ENCODE measurements at places on chromosomes 2 and 18.

- no peak for DNase-seq
These were observed 289.6 kb downstream of the PTPRM start for GRCh38 chr18:7856733-7857132.

DNA sequence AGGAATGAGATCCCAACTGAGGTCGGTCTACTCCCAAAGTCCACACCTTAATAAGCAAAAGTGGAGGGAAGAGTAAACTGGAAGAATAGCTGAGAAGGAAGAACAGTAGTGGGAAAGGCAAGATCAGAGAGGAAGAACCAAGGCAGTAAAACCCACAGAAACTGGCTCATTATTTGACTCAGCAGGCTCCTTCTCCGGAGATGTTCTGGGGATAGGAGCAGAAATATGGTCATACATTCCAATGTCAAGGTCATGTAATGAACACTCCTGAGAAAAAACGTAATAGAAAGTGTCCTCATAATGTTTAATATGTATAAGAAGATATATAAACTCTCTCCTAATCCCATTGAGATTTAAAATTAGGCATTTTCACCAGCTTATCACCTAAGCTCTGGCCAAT is 39.5 kb downstream of the STK39 start:
- DNase-seq = no peak

- no peak for DNase-seq
These were observed 34.9 kb upstream of the SH3RF3 start for GRCh38 chr2:109094144-109094543.

DNA sequence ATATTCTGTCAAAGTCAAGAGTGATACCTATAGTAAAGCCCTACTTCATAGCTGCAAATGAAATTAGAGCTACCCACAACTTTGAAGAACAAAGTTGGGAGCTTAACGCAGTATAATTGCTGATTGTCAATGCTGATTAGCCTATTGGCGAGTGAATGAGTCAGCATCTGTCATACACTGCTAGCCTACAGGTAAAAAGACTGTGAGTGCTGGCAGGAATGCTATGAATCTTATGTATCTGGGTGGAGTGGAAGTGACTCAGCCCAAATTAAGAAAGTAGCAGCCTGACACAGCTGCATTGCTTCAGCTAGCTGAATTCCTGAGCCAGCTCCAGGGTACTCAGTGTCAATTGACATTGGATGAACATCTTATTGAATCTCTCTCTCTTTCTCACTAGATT is 179.4 kb upstream of the DCC start:
- DNase-seq = no peak

- no peak for DNase-seq
These were observed 22.8 kb upstream of the EXOC6B start for GRCh38 chr2:72848436-72849137.

DNA sequence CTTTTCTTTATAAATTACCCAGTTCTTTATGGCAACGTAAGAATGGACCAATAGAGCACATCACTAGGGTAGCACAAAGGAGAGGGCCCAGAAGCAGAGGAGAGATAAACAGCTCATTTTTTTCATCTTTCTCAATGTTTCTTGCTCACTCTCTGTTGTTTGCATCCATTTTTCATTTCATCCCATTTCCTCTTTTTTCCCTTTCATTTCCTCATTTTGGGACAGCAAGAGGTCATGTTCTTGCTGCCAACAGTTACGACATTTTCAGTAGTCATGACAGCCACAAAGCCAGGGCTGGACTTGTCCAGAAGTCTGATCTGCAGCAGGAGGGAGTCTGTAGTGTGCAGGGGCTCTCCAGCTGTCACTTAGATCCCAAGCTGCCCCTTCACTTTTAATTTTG is 52.7 kb upstream of the CYP1B1 start:
- no peak for DNase-seq

DNA sequence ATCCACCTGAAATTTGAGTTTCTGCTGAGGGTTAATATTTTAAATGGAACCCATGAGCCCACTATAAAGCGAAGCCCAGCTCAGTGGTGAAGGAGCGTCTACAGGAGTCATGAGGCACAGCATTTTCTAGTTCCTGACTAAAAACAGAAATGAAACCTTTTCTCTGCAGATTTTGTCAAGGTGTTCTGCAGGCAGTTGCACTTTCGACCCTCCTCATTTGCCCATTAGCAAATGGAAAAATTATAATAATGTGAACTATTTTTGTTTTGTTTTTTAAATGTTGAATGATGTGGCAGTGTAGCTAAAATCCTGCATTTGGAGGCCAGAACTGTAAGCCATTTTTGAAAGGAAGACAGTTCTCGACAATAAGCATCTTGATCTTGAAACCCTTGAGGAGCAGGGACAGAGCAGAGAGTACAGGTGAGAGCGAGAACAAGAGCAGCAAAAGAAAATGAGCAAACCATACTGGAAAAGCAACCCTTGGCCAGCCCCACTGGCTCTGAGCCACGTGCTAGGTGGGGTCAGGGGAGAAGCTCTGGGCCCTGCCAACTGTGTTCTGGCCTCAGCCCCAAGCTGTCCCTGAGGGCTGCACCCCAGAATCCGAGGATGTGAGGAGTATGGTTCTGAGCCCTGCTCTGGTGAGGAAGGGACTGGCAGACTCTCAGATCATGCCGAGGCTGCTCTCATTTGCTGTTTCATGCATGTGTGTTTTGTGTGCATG is 26.4 kb upstream of the COPS8 start:
- no peak for DNase-seq

- no peak for DNase-seq
These were observed 50.4 kb upstream of the MCM6 start for GRCh38 chr2:135926605-135927004.

DNA sequence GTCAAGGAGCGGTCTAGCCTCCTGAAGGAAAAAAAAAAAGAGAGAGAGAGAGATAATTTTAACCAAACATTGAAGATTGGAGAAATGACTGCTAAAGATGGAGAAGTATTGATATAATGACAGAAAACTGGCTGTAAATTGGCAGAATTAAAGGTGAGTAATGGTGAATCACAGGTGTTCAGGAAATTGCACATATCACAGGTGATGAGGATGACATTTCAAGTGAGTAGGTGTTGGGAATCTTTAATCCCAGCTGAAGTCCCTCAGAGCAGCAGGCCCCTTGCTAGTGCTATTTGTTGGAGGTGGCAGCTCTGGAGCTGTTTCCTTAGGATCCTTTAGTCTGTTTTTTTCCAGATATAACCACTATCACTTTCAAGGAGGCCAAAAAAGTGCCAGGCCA is 678.4 kb upstream of the VRK2 start:
- DNase-seq = no peak

DNA sequence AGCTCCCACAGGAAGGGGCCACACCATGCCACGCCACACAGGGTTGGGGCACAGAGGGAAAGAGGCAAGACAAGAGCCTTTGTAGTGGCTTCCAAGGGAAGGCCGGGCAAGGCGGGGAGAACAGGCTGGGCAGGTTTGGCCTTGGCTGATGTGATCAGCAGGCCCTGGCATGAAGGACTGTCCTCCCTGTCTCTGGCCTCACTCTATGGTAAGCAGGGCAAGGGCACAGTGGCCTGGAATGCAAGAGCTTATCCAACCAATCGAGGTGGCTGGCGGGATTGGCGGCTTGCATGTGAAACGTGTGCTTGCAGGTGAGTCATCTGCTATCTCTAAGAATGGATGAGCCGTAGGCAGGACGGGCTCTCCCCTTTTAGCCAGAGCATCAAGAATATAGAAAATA is 6.4 kb upstream of the ATP9B start:
- DNase-seq = no peak

DNA sequence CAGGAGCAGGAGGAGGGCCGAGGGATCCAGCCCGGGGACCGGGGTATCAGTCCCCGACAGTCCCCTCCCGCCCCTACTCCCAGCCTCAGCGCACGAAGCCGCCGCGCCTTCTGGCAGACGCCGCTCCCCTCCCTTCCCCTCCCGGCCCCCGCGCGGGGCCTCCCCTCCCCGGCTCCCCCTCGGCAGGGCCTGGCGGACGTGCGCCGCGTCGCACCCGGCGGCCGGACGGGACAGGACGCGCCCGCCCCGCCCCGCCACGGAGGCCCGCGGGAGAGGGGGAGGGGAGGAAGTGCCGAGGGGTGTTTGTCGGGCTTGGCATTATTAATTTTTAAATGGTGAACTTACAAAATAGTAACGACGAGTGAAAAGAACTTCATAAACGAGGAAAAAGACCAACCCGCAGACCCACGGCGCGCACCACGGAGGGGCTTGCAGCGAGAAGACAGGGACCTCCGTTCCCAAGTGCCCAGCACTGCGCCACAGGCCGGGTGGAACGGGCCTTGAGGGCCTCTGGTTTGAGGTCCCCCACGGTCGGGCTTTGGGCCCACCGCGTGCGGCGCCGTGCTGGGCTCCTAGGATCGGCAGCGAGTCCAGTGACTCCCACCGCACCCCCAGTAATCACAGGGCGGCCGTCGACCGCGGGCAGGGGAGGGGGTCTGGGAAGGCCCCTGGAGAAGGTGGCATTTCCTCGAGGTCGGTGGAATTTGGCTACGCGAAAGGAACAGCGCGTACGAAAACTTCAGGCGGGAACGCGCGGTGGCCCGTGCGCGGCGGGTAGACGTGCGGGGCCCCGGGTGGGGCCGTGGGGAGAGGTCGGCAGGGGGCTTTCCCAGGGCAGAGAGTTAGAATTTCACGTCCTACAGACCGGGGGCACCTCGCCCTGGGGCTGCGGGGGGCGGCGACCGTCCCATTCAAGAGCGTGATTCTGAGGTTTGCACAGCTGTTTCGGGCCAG is 954 bp upstream of the CTDSP1 start:
- DNase-seq = no peak

- DNase-seq = no peak
These were observed 1135.6 kb upstream of the FAM98A start for GRCh38 chr2:34734662-34735061.

DNA sequence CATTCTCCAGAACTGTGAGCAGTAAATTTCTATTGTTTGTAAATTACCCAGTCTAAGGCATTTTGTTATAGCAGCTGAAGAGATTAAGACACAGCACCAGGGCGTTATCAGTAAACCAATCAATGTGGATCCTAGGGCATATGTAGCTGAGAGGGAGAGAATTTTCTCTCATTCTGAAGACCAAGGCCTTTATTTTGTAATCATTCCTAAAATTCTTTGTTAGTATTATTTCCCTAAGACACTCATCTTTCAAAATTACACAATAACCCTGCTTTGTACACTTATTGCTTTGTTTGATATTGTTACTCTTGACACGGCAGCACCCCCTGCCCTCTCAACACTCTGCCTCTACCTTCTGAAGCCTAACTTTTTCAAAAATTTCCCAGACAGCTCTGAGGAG is 419.1 kb downstream of the SLC4A3 start:
- no peak for DNase-seq

GRCh38 chr2:101830555-101830954 is 133.0 kb downstream of the MAP4K4 start:
- no peak for DNase-seq

DNA sequence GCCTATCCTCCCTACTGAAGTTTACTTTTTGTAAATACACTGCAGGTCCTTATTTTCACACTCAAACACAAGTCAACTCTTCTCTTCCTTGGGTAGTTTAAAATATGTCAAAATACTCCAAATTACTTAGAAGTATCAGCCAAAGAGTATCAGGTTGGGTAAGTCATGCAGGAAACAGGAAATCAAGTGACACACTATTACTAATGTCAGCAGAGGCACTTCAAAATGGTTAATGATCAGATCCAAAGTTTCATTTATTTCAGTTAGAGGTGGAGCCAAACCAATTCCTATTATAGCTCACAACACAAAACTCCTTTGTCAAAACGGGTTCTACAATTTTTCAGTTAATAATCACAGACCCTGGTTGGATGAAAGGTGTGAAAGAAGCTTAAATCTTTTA is 54.2 kb downstream of the DLGAP1 start:
- DNase-seq = no peak

GRCh38 chr2:231665245-231666170 is 42.8 kb upstream of the PTMA start:
- DNase-seq = no peak

DNA sequence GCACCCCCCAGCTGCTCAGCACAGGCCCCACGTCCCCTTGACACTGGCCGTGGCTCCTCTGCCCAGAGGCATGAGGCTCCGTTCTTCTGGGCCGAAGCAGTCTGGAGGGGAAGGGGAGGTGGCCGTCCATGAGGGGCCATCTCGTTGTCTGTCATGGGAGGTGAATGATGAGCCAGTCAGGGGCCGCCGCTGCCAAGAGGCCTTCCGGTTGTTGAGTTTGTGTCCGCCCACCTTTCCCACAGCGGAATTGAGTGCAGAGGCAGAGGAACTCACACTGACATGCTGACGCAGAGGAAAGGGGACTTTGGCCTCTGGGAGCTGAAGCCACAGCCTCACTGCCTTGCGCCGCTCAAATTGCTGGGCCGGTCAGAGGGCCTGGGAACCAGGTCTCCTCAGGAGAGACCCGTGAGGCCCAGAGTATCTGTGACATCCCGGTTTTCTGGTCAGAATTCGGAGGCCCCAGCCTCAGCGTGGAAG is 268.4 kb downstream of the ATAD2B start:
- no peak for DNase-seq

- DNase-seq = no peak
These were observed 436.4 kb upstream of the ST6GAL2 start for GRCh38 chr2:107322416-107322815.

DNA sequence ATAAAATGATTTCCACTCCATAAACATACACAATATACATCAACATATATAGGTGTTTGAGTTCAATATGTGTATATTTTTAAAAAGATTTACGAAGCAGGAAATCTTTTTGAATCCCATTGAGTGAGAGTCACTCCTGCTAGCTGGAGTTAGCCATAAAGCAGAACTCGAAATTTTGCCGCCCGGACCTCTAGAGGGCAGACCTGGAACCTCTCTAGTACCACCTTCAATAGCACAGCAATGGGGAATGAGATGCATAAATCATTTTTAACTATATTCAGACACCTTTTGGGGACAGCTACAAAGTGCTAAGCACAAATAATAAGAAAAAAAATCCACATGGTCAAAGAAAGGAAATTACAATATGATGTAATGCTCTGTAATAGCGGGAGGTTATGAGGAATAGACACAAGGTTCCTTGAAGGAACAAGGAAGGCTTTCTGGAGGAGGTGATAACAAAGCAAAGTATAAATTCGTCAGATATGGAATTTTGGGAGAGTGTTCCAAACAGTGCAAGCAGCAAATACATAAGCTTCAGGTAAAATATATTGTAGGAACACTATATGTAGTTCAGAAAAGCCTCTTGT is 533.4 kb downstream of the ERBB4 start:
- no peak for DNase-seq

GRCh38 chr2:101296371-101296770 is 12.1 kb downstream of the RNF149 start:
- DNase-seq = no peak

DNA sequence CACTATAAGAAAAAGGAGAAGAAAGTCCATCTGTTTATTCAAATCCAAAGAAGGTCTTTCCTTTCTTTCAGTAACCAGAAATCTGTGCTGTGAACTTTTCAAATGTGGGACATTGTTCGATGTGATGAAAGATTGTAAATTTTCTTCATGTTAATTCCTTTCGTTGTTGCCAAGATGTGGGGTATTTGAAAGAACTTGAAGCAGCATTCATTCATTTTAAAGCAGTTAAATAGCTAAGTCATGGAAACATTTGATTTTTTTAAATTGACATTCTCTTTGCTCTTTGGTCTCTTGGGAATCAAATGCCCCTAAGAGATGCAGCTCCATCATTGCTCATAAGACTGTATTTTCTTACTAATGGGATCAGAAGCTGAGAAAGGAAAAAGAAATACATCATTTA is 93.7 kb upstream of the EHBP1 start:
- DNase-seq = no peak

GRCh38 chr2:205364261-205364660 is 318.0 kb upstream of the NRP2 start:
- no peak for DNase-seq

GRCh38 chr18:44876024-44876423 is 195.3 kb downstream of the SETBP1 start:
- DNase-seq = no peak

Data from NCI-H1417 treated with DMSO at 0.1 percent for 48 hours (cell line).